Neural progenitor cell (in vitro differentiated cells): ENCODE measurements at places on chromosomes 2 and 18. TPM values are rescaled to one million over a fixed set of nuclear protein-coding genes. Genes with fewer than 3 reads are reported as not detected.
A peak's percentile ranks its signal among the peaks of the same experiment; 100 is the strongest.

- DNase-seq = peak; percentile 62
Observed at GRCh38 chr18:49934457-49934856, 121.1 kb upstream of the ACAA2 start.

CHRNA1 gene
- total RNA-seq = 0.11 TPM in 1 of 2 replicates, not detected in the other

GALNT5 gene
- total RNA-seq = 0.03 TPM in 1 of 2 replicates, not detected in the other

KCNE4 gene
- total RNA-seq = not detected in 2 replicates
